ENCODE measurements at places on chromosomes 11 and 22. TPM values are rescaled to one million over a fixed set of nuclear protein-coding genes. Genes with fewer than 3 reads are reported as not detected.

DNA sequence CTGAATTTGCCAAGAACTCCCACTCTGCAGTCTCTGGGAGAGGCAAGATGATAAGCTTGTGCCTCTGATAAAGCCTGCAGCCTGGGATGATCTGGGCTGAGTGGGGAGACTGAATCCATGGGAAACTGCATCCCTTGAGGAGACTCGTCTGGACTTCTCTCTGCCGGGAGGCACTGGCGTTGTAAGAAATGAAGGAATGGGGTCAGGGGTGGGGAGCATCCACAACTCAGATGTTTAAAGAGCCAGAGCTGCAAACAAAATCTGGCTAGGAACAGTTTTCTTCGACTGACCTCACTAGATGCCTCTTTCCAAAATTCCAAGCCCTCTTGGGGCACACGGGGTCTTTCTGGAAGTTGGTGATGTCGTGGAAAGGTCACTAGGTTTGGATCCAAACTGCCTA lies 64.4 kb downstream of the SPON1 start:
- H3K4me1 ChIP-seq: peaks cover 18% of the 10 kb centered on the region
- H3K36me3 ChIP-seq: no peaks in the 10 kb centered on the region
- H3K27ac ChIP-seq: no peak overlapping the region
- no peak for DNase-seq

- H3K4me3 ChIP-seq: no peak overlapping the region
- no peak for DNase-seq
- H3K36me3 ChIP-seq: no peaks in the 10 kb centered on the region
- H3K4me1 ChIP-seq: peaks cover 26% of the 10 kb centered on the region
- peaks cover 5% of the 10 kb centered on the region for H3K27me3 ChIP-seq
- no peak overlapping the region for H3K27ac ChIP-seq
Observed at GRCh38 chr11:61868571-61869428, 22.5 kb downstream of the FADS3 start.

Gene CARD10
- 12.2 TPM for total RNA-seq

Gene GSTT2B
- total RNA-seq: 13.5 TPM

Measured in suprapubic skin (tissue), 4 donors.